AG08395 (cell line): ENCODE measurements at places on chromosomes 12 and 14.

- DNase-seq: no peak
Measured at GRCh38 chr12:38282886-38283285, 33.7 kb upstream of the ALG10B start.

GRCh38 chr14:74955229-74956026 is at the start of gene PGF:
TSS of gene PGF (minus strand) at chr14:74955597. CDS start at chr14:74955242, 355 bp downstream.
- peak; percentile 68 for DNase-seq

GRCh38 chr12:45930369-45930768 is 60.0 kb downstream of the SCAF11 start:
- DNase-seq: no peak

DNA sequence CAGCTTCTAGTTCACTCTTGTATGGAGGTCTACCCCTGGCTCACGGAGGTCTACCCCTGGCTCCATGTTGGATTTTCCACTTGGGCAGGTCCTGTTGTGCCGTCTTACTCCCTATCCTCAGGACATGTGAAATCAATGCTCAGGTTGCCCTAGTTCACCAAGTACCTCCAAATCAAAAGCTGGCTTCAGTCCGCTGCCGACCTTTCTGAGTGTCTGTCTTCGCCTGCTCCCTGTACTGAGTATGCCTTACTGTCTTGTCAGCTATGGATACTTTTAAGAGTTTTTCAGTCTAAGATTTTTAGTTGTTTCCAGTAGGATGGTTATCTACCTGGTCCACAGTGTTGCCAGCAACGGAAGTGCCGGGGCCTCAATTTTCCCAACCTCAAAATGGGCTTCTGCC is 40.1 kb upstream of the BCL11B start:
- DNase-seq: no peak

- DNase-seq: peak; percentile 39
Measured at GRCh38 chr14:99393059-99393655, 87.5 kb downstream of the SETD3 start.

DNA sequence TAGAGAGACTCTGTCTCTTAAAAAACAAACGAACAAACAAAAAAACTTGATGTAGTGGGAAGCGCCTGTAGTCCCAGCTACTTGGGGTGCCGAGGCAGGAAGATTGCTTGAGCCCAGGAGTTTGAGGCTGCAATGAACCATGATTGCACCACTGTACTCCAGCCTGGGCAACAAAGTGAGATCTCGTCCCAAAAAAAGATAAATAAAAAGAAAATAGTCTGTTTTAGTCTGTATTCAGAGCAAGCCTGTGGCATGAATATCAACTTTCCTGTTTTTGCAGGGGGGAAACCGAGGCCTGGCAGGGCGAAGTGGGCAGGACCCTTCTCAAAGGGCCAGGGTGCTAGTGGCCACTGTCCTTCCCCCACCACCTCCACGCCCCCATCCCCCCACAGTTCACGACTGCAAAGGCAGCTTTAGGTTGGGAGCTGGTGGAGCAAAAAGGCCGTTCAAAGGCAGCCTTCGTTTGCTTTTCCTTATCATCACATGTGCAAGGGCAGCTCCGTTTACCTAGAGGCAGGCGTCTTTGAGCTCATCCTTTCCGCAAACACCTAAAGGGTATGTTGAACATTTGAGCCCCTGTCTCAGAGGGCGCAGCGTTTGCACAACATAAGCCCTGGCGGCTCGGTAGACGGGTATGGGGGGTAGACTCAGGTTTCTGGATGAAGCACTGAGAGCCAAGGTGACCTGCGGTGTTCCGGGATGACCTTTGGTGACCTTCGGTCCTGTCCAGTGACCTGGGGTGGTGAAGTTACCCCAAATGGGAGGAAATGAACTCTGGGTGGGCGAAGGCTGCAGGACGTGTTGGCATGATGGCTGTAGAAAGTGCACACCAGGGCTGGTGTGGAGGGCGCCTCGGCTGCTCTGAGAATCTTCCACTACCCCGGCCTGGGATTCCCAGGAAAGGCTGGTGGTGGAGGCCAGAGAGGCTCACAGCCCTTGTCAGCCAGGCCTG is 8.7 kb upstream of the MEG3 start:
- DNase-seq: no peak

GRCh38 chr12:4356041-4356327 is 23.5 kb downstream of the FGF23 start:
- no peak for DNase-seq

- DNase-seq: no peak
Measured at GRCh38 chr12:21562859-21563258, 36.8 kb downstream of the SPX start.

DNA sequence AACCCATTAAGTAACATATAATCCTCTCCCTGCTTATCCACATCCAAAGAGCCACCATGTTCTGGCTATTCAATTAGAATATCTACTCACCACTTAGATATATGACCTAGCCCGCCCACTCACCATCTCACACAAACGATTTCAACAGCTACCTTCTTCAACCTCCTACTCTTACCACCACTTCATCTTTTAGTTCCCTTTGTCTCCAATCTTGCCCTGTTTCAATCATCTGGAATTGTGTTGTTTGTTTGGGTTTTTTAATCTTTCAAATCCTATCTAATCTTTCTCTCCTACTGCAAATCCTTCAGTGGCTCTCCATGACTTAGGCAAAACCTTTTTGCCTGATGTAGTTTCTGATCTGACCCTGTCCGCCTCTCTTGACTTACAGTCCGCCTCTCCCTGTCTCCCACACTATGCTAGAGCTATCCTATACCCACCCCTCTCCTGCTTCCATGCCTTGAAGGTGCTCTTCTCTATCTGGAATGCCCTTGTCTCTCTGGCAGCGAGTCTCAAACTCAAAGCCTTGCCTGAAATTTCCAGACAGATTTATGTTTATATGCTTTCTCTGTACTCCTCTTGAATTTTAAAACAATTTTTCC is 161.0 kb upstream of the CRY1 start:
- DNase-seq: no peak
